Activated CD8-positive, alpha-beta memory T cell treated with anti-CD3 and anti-CD28 coated beads, Interleukin-2, amount 10 ng/mL, durations not matched to agents 7 days and 5 days (primary cell): ENCODE measurements at places on chromosomes 2 and 18. TPM values are rescaled to one million over a fixed set of nuclear protein-coding genes. Genes with fewer than 3 reads are reported as not detected.

DNA sequence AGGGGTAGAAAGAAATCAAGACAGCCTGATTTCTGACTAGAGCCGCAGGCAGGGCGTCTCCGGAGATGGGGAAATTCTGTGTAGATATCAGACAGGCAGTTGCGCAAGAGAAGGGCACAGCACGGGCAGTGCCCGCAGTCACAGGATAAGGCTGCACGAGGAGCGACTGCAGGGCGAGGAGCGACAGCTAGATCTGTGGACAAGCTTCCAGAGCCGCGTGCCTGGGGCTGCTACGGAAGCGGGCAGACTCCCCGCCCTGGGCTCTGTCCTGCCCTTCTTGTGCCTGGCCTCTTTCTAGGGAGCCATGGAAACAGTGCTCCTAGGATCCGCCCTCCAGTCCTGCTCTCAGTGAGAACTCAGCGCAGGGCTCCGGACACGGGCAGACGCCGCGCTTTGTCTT, 12.6 kb downstream of the MC5R start:
- DNase-seq, result no peak

DNA sequence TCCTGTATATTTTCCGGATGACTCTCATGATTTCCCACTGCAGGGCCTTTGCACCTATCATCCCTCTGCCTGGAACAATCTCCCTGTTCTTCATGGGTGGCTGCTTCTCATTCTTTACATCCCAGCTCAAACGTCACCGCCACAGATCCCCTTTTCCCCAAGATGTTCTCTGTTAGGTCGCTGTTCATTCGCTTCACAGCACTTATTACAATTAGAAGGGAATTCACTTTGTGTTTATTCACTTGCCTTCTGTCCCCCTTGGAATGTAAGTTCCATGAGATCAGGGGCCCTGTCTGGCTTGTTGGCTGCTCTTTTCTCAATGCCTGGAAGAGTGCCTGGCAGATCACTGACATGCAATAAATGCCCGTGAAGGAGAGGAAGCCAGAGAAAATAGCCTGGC, 106.7 kb downstream of the FOXI3 start:
- DNase-seq, result no peak

DNA sequence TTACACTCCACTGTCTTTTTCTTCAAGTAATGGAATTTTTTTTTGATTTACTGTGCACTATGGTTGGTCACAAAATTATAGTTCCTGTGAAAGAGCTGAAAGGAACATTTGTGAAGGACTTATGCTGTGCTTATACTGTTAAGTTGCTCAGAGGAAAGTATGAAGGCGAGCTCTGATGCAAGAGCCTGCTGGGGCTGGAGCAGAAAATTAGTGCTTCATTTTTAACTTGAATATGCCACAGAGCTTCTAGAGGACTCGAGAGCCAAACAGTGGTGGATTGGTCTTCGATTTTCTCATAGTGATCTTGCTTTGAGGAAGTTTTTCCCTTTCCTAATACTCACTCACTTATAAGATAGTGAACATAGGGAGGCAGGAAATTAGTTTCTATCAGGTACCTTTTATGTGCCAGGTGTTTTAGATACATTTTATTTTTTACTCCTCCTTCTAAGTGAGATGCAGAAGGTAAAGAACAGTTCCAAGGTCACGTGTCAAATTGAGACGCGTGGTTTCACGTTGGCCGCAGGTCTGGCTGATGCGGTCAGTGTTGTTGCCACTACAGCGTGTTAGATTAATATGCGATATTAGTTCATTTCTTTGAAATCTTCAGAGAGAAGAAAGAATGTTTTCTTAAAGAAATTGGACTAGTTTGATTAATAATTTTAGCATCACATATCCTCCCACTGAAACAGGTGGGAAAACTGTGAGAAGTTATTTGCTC, 20.2 kb downstream of the GATA6 start:
- DNase-seq, result no peak

DNA sequence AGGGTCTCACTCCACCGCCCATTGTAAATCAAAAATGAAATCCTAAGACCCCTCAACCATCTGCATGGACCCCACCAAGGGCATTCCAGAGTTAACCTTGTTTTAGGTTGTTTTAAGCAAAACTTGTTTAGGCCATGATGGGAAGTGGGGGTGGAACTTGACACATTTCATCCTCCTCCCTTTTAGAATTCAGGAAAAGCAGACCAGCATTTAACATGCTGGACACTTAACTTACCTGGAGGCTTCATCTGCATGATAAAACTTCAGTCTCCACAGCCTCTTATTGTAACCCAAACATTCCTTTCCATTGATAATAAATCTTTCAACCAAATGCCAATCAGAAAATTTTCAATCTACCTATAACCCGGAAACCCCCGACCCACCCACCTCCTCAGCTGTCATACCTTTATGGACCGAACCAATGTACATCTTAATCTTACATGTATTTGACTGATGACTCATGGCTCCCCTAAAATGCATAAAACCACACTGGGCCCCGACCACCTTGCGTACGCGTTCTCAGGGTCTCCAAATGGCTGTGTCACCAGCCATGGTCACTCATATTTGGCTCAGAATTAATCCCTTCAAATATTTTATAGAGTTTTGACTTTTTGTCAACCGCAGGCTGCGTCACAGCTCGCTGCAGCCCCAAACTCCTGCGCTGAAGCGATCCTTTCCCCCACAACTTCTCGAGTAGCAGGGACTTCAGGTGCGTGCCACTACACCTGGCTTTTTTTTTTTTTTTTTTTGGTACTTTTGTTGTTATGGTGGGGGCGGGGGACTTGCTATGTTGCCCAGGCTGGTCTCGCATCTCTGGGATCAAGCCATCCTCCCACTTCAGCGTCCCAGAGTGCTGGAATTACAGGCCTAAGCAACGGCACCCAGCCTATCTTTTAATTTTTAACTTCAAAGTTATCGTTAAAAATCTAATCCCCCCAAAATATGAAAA, 917 bp downstream of the MPPE1 start:
- no peak for DNase-seq

DNA sequence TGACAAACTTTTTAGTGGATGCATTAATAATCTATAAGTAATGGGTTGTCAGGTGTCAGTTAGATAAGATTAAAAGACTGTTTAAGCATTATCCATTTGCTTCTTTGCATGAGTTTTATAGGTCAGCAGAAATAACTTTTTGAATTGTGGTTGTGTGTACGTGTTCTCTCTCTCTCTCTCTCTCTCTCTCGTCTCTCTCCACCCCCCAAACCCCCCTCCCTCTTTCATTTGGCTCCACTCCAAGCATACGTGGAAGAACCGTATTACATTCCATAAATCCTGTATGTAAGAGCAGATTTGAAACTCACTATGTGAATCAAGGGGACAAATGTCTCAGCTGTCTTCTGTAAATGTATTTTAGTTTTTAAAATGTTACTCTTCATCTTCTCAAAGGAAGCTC, 120.2 kb downstream of the MEIS1 start:
- no peak for DNase-seq

DNA sequence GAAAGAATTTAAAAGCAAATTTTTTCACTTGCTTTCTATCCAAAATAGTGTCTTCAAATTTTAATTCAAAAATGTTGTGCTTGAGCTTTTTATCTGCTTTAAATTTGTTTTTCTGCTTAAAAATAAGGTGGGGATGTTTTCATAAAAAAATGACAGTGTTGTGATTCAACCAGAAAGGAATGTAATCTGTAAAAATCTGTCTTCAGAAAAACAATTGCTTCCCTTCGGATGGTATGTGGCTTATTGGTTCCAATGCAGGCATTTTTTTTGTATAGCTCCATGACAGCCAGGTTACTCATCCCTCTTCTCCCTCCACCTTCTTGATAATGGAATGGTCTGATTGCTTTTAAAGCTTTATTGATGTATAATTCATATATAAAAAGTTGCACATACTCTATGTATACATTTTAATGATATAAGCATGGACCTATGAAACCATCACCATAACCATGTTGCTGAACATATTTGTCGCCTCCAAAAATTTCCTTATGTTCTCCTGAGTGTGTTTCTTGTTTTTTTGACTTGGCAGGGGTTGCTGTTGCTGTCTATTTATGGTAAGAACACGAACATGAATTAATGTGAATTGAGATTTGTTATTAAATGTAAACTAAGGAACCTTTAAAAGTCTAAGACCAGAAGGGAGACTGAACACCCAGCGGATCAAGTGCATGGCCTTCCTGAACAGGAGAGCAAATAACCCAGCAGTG, 363.7 kb upstream of the SPHKAP start:
- DNase-seq, result no peak

DNA sequence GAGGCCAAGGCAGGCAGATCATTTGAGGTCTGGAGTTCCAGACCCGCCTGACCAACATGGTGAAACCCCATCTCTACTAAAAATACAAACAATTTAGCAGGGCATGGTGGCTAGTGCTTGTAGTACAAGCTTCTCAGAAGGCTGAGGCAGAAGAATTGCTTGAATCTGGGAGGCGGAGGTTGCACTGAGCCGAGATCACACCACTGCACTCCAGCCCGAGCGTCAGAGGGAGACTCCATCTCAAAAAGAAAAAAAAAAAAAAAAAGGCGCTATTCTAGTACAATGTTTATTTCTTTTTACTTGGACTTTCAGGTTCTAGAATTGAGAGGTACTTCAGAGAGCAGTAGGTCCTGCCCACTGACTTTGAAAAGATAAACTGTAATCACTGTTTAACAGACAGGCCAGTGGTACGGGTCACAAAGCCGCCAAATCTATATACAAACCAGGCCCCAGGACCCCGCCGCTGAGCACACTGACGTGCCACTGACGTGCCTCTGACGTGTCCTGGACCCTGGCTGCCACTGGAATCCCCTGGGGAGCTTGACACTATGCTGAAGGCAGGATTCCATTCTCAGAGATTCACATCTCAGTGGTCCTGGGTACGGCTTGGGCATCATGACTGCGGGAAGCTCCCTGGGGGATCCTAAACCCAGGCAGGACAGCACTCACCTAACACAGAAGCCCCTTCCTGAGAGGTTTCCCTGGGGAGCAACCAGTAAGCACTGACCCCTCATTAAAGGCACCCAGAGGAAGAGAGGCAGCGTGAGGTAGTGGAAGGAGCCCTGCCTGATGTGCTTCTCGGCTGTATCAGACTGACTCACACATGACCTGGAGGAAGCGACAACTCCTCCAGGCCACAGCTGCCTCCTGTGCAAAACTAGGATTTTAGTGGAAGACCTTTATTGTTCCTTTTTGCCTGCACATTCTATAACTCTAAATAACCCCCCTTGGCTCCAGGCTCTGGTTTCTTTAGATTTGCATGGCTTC, 197.8 kb upstream of the MEIS1 start:
- DNase-seq, result no peak

GRCh38 chr2:113198790-113199612, 25.2 kb downstream of the PSD4 start:
- DNase-seq, result peak; percentile 85

GRCh38 chr2:128447538-128447995, 128.9 kb upstream of the HS6ST1 start:
- DNase-seq, result no peak

GRCh38 chr2:192267484-192267883, 72.8 kb upstream of the TMEFF2 start:
- no peak for DNase-seq

DNA sequence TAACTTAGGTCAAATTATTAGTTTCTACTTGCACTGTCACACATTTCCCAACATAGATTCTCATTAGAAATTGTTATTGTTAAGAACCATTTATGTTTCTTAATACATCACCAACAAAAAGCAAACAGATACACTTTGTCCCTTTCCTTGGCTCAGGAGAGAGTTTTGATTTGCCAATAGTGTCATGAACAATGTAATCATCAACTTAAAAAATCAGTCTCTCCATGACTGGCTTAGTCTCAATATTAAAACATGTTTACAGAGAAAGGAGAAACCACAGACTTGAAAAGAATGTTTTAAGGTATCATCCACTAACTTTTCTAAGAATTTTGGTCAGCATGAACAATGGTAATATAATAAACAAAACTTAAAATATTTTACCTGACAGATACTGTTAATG, 416.5 kb upstream of the KCNH7 start:
- DNase-seq, result no peak

DNA sequence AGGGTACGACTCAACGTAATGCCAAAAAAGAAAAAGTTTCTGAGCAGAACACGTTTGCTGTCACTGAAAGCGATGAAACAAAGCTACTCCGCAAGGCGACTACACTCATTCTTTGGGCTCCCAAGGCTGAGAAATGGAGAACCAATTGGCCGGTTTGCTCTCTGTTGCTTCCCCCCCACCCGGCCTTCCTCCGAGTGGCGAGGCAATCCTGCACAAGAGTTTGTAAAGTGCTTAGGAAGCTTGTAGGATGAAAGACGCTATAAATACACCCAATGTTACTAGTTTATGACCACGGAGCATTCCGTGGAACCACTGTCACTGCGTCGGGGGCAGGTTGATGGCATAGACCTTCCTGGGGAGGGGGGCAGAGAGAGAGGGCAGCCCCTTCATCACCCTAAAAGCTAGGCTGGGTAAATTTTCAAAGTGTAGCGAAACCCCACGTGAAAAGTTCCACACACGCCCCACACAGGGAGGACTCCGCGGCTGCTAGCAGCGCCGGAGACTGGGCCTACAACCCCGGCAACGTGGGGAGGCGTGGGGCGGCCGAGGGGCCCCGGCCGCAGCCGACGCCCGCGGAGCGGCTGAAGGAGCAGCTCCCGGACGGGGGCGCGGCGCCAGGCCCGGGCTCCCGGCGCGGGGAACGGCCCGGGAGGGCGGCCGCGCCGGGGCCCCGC, 915 bp downstream of the CUL3 start:
- peak; percentile 50 for DNase-seq

GRCh38 chr18:7336623-7337022, 105.7 kb downstream of the LRRC30 start:
- DNase-seq, result no peak

GRCh38 chr18:9113468-9114149, 11.1 kb downstream of the NDUFV2 start:
- DNase-seq, result no peak

DNA sequence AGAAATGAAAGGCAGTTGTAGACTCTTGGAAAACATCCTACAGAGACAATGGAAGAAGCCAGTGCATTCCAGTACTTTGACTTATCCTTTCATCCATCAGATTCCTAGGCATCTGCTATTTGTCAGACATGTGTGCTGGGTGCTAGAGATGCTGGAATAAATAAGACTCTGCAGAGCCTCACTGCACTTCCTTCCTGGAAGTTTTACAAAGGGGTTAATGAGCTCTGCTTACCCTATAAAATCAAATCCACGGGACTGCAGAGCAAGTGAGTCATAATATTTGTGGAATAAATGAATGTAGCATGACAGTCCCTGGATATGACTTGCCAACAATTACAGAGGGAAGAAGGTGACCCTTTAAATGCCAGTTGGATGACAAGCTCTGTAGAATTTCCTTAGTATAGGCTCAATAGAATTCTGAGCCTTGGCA, 52.7 kb upstream of the NPAS2 start:
- no peak for DNase-seq

GRCh38 chr18:72910045-72910444, 42.3 kb upstream of the NETO1 start:
- DNase-seq, result no peak

The SLC14A1 gene
- total RNA-seq, result 14.8 TPM

The MAPRE3 gene
- 0.91 TPM for total RNA-seq

The FRZB gene
- not detected for total RNA-seq

The CNRIP1 gene
- not detected for total RNA-seq

The SKA1 gene
- 45.6 TPM for total RNA-seq

The POU3F3 gene
- total RNA-seq, result not detected

The LIMS4 gene
- total RNA-seq, result 0.85 TPM

The DCDC2C gene
- not detected for total RNA-seq

The SCG2 gene
- not detected for total RNA-seq
